ENCODE measurements at places on chromosomes 1 and 21. TPM values are rescaled to one million over a fixed set of nuclear protein-coding genes. Genes with fewer than 3 reads are reported as not detected.

EDEM3 gene
- 83.0 TPM for total RNA-seq

IGFN1 gene
- total RNA-seq, result 0.68 TPM

TMPRSS15 gene
- total RNA-seq, result not detected

OR2L3 gene
- total RNA-seq, result not detected

OR4F16 gene
- total RNA-seq, result not detected

Measured in nasal cavity respiratory epithelium epithelial cell of viscerocranial mucosa (primary cell).